ENCODE measurements at places on chromosomes 7 and 10. TPM values are rescaled to one million over a fixed set of nuclear protein-coding genes. Genes with fewer than 3 reads are reported as not detected.

DNA sequence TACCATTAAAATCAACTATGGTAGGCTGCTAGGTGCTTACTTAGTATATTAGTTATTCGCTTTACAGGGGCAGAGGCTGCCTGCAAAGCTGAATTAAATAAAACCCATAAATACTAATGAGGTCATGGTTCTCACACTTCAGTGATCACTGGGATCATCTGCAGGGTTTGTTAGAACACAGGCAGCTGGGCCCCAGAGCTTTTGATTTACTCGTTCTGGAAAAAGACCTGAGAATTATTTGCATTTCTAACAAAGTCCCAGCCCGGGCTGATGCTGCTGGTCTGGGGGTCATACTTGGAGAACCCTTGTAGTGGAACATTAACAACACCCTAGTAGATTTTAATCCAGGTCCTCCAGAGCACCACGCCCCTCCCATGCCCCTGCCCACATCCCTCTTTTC lies 8.5 kb downstream of the UCN3 start:
- no peak for DNase-seq

Gene GARIN1A
- 0.57 TPM for total RNA-seq

DNA sequence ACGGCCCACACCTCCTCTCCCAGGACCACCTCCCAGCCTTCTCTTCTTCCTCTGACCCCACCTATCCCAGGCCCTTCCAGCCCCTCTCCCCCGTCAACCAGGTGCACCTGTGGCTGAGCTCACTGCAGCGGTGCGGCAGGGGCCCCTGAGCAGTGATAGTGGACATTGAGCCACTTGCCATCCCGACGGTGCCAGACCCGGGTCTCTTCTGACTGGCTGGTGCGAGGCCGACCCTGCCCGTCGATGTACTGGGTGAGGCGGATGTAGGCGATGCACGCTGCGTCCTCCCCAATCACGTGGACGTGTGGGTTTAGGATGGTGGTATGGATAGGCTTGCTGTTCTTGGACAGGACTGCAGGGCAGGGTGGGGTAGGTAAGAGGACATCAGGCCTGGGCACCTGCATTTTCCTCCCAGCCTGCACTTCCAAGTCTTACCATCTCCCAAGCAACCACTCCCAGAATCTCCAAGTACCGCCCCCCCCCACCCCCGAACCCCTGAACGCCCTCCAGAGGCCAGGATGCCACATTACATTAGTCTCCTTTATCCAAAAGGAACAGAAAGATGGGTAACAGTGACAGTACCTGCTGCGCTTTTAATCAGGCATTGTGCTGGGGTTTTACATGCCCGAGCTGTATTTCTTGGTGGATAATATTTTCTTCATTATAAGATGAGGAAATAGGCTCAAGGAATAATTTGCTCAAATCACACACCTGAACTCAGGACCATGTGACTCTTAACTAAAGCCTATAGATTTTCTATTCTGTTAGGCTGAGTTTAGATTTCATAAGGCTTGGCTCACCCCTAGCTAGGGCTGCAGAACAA lies 3.7 kb upstream of the NDST2 start:
- no peak for DNase-seq

- peak; percentile 63 for DNase-seq
These were observed 1.7 kb upstream of the NEURL1 start for GRCh38 chr10:103491729-103492364.

DNA sequence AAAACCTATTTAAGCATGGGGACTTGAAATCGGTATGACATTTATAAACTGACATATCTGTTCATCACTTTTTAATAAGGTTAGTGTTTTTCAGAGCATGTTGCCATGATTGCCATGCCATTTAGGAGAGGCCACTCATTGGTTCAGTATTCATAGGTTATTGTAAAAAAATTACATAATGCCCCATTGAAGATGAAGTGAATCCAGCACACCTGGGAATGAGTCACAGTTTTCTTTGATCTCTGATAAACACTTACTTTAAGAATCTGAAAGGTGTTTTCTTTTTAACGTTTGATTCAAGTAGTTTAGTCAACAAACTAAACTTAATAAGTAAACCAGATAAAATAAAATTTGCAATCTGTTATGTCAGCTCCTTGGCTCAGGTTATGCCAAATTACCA lies 278.3 kb downstream of the ARL4A start:
- peak; percentile 4 for DNase-seq

- no peak for DNase-seq
These were observed 22.5 kb downstream of the TRDMT1 start for GRCh38 chr10:17179002-17179401.

Gene CHST15
- 23.8 TPM for total RNA-seq
